ENCODE measurements at places on chromosomes 2 and 18.

DNA sequence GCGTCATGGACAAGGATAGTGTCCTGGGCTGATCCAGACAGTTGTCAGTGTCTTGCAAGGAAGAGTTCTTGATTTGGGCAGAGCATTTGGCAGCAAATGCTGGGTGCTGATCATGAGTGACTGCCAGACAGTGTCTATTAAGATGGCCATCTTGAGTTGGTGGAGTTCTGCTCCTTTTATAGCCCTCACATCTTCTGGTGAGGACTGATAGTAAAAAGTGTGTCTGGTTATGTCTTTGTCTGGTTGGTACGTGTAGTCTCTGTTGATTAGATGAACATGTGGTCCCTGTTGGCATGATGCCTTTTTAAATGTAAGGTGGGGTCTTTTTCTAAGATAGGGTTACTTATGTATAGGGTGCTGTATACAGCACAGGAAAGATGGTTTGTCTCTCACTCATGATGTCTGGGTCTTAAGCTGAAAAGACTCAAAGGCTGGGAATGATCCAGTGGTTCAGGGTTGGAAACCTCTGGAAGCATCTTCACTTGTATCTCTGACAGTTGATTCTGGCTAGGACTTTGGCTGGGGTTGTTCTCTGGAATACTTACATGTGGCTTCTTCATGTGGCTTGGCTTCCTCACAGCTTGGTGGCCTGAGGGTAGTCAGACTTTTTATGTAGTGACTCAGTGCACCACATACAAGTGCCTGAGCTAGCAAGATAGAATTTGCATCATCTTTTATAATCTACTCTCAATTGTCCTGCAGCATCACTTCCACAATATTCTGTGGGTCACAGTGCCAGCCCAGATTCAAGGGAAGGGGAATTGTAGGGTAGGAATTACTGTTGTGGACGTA lies 11.8 kb downstream of the MTX2 start:
- DNase-seq, result no peak

DNA sequence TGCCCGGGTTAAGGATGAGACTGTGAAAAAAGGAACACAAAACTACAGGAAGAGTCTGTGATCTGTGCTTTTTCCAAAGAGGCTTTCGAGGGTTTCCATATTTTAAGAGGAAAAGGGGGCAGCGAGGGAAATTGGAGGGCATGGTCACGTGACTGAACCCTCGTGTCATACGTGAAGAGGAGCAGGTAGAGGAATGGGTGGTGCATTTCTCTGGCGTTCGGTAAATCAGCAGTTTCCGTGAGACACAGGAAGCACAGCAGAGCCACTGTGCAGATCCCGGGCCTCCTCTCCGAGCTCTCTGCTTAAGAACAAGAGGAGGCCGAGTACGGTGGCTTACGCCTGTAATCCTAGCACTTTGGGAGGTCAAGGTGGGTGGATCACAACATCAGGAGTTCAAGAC lies 219.7 kb downstream of the NDUFA10 start:
- no peak for DNase-seq

DNA sequence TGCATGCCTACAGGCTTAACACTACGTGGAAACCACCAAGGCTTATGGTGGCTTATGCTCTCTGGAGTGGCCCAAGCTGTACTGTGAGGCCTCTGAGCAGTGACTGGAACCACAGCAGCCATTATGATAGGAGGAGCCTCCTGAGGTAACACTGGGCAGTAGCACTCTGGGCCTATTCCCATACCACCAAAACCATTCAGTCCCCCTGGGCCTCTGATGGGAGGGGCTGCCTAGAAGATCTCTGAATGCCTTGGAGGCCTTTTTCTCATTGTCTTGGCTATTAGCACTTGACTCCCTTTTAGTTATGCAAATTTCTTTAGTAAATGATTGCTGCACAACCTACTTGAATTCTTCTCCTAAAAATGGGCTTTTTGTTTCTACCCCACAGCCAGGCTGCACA lies 985.0 kb downstream of the DPP10 start:
- DNase-seq, result no peak

- DNase-seq, result peak; percentile 43
Measured at GRCh38 chr2:96264656-96265348, 995 bp downstream of the TMEM127 start.

DNA sequence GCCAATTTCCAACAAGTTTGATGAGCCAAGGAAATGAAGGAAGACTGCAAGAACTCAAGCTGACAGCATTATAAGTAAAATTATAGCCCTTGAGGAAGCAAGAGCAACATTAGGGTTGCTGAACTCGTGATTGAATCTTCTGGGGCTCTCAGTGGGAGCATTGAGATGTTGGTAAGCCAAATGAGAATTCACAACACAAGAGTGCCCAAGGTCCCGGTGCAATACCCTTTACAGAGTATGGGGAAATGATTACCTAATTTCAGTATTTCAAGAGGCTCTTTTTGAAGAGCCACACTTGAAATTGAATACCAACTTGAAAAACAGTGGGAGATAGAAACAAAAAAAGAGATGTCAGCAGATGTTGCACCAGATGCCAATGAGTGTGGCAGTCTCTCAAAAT lies 554.5 kb downstream of the STK39 start:
- DNase-seq, result no peak

DNA sequence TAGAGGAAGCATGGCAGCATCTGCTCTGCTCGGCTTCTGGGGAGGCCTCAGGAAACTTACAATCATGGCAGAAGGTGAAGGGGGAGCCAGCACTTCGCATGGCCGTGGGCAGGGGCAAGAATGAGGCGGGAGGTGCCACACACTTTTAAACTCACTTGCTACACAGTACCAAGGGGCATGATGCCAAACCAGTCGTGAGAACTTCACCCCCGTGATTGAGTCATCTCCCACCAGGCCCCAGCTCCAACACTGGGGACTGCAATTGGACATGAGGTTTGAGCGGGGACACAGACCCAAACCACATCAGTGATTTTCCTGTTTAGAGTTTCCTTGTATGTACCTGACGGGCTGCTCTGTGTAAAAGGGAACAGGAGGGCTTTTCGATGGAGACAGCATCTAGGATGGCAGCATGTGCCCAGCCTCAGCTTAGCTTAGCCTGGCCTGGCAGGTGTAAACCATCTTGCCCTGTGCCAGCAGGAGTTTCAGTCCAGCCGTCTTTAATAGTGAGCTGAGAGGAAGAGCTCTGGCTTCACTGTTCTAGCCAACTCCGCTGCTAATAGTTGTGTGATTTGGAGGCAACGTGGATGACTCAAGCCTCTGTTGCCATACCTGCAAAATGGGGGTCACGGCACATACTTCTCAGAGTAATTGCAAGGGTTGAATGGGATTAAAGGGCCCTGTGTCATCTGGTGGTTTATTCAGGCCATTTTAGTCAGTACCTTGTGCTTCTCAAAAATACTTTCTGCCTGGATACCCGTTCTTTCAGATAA lies 101.8 kb downstream of the ASAP2 start:
- DNase-seq, result no peak

DNA sequence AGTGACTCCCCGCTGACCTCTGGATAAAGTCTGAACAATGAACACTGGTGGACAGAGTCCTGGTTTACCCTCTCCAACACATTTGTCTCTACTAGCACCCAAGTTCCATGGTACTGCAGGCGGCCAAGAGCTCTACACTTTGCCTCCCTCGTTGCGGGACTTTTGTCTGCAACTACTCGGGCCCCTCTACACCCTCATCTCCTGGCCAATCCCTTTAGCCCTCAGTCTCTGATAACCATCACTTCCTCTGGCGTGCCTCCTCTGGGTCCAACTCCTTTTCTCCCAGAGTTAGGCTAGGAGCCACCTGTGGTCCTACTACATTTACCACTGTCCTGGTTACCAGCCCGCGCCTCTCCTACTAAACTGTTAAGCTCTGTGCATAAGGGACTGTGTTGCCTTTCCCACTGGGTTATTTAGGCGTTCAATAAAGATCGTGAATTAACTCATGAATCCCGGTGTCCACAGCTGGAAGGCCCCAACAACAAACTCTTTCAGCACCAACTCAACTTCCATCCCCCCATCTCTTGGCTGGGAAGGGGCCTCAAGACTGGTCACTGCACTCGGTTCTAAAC lies 757 bp downstream of the HDHD2 start:
- DNase-seq, result no peak

GRCh38 chr2:8394131-8394530 lies 287.7 kb upstream of the ID2 start:
- no peak for DNase-seq

- no peak for DNase-seq
Measured at GRCh38 chr18:43692099-43692690, 414.9 kb upstream of the SYT4 start.

GRCh38 chr2:197212344-197213262 lies 98.0 kb downstream of the ANKRD44 start:
- no peak for DNase-seq

- peak; percentile 27 for DNase-seq
Measured at GRCh38 chr2:206392118-206392517, 51.2 kb upstream of the ADAM23 start.

- DNase-seq, result no peak
Measured at GRCh38 chr2:73638429-73638828, 3.8 kb downstream of the NAT8 start.

GRCh38 chr2:162149466-162149865 lies 2.6 kb downstream of the GCG start:
- DNase-seq, result no peak

DNA sequence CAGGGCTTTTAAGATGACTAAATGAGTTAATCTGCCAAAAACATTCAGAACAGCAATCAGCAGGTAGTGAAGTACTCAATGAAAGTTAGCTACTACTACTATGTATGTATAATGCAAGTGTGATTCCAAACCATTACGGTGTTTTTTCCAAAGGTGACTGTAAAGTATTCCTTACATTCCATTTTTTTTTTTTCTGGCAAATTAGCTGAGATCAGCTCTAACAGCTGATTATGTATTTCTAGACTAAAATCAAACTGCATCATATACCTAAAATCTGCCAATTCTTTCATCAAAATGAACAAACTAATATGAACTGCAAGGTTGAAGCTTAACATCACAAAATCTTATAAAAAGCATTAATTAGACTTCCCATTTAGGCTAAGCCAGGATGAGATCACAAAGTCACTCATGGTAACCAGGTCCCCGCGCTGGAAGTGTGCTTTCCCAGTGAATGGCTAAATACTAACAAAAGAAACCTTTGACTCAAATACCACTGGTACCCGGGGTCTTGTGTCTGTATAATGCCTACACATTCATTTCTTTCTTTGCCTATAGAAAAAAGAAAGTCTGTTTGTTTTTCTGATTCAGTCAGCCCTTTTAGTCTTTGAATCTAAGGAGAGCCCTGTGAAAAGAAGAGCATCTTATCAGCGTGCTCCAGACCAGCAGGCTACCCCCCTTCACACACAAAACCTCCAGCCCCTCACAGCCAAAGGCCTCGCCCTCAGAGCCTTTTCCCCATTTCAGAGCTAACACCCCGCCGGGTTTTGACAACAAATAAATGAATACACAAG lies 88.3 kb downstream of the RBMS1 start:
- DNase-seq, result no peak

- DNase-seq, result no peak
Measured at GRCh38 chr2:46981662-46982350, 66.2 kb upstream of the MCFD2 start.

GRCh38 chr18:75116809-75117208 lies 92.1 kb downstream of the PTGR3 start:
- no peak for DNase-seq

DNA sequence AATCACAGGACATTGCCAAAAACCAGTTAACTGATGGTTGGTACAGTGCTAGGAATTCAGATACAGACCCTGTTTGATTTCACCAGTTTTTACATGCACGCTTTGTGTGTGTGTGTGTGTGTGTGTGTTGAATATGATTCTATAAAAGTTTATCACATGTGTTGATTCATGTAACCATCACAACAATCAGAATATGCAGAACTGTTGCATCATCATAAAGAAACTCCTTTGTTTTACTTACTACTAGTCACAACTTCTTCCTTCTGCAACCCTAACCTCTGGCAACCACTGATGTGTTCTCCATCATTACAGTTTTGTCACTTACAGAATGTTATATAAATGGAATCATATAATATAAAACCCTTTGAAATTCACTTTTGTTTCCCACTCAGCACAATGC lies 144.8 kb upstream of the CYP26B1 start:
- no peak for DNase-seq

GRCh38 chr2:101752716-101753616 lies 55.5 kb downstream of the MAP4K4 start:
- DNase-seq, result no peak

DNA sequence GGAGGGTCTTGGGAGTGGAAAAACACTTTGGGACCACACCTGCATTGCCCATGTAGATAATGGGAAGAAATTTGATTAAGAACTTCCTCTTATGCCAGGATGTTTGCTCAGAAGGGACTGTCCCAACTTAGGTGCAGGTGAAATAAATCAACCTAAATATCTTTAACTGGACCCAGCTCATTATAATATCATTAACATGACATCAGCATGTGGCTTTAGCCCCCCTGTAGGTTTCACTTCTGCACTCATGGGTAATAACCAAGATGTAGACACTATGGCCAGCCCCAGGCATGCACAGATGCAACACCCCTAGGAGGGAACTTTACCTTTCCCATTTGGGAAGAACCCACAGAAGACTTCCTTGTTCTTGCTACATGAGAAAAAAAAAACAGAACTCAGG lies 227.4 kb upstream of the ZNF804A start:
- no peak for DNase-seq

DNA sequence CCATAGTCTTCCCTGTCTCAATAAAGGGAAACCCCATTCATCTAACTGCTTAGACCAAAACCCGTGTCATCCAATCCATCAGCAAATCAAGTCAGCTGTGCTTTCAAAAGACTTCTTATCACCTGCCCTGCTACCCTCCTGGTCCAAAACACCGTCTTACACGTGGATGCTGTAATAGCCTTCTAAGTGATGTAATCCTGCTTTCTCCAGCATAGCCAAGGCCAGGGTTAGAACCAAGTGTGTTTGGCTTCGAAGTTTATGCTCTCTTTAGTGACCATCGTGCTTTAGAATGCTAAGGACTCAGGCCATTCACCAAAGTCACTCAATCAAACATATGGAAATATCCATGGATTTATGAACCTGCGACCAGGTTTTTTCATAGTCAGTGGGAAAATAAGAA lies 25.5 kb downstream of the NEB start:
- DNase-seq, result no peak

GRCh38 chr18:13159579-13159978 lies 59.0 kb upstream of the LDLRAD4 start:
- peak; percentile 37 for DNase-seq

GRCh38 chr2:241773511-241774418 lies 2.9 kb upstream of the GAL3ST2 start:
- peak; percentile 21 for DNase-seq

DNA sequence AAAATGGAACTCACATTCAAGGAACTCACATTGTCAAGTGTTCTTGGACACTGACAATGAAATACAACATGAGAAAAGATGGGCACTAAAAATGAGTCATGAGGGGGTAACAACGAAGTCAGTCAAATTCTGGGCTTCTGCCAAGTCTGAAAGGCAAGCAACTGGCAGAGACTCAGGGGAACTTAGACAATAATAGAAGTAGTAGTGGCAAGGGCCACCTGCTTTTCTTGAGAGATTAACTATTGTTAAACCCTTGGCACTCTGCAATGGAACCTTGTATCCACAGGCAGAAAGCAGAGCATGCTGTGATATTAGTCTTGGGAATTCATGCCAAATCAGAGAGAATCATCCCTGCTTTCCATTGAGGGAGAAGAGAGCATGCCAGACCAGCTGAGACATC lies 382.6 kb upstream of the CDH2 start:
- DNase-seq, result no peak

- DNase-seq, result no peak
Measured at GRCh38 chr2:238586931-238587775, 160.4 kb downstream of the ASB1 start.

Measured in GM12891 (cell line).